Glomerular endothelial cell (primary cell): ENCODE measurements at places on chromosomes 2 and 18. TPM values are rescaled to one million over a fixed set of nuclear protein-coding genes. Genes with fewer than 3 reads are reported as not detected.

- no peak for DNase-seq
Measured at GRCh38 chr18:48613589-48614404, 75.0 kb downstream of the CTIF start.

DNA sequence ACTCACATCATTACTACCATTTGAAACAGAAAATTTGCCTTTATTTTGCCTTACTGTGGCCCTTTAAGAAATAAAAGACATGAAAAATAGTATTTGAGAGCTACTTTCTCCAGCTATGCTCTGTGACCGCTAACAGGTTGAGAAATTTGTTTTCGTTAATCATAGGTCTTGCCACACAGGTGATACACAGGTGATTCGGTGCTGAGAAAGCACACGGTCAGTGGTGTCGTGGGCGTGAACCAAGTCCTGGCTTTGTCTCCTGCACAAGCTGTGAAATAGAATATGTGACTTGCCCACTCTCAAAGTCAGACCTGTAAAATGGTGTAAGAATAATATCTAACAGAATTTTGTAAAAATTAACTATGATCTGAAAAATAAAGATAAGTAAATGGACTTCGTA is 155.3 kb upstream of the SLC39A10 start:
- DNase-seq, result no peak

DNA sequence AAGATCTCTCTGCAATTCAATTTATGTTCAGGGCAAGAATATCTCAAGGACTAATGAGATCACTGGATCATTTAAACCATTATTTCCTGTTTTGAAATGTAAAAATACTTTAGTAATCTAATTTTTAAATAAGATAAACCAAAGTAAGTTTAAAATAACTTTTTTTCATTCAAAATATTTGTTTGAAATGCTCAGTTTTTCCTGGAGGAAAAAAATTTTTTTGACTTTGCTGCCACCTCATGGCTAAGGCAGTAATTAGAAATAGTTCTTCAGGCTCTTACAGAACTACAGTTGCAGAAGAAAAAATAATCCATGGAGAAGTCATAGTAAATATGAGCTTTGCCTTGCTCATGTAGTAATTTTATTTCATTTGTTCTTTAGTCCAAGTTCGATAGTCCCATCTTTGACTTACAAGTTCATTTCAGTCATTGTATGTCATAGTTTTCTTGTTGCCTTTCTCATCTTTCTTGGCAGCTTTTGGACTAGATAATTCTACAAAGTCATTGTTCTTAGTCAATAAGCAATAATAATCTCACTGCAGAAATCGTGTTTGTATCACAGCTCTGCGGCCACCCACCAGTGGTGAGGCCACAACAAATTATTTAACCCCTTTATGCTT is 127.4 kb downstream of the DPP4 start:
- DNase-seq, result peak; percentile 39

- DNase-seq, result no peak
Measured at GRCh38 chr2:109185821-109186570, 57.0 kb downstream of the SH3RF3 start.

DNA sequence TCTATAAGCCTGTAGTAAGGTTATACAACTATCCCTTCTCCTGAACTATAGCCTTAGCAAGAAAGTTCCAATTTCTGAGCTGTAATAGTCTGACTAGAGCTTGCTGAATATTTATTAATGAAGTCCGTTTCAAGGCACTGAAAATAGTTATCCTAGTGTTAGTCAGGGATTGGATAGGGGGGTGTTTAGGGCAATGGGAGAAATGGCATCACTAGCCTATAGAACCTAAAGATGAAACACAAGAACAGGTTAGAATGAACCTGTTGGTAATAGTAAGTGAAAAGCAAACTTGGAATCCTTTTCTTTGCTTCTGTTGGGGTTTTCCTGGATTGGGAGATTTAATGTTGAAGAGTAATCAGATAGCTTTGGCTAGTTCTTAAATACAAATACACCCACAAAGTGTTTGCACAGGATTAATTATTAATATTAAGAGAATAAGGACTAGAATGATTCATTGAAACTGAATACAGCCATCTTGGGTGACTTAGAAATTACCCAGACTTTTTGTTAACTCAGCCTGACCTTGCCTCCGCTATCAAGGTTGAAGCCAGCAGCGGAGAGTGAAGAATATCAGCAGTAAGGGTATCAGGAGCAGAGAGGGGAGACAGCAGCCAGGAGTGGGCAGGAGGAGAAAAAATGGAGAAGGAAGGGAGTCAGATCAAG is 14.4 kb downstream of the CCNT2 start:
- DNase-seq, result no peak

- DNase-seq, result peak; percentile 47
Measured at GRCh38 chr2:32418778-32419177, 62.0 kb downstream of the BIRC6 start.

Gene TYMS
- 37.0 and 40.5 TPM in 2 replicates for total RNA-seq

Gene NEU2
- not detected in 2 replicates for total RNA-seq

Gene FAP
- 17.8 and 50.0 TPM in 2 replicates for total RNA-seq

Gene CYP27A1
- 15.8 and 24.0 TPM in 2 replicates for total RNA-seq

Gene CXCR1
- not detected in 2 replicates for total RNA-seq
